Omental fat pad (tissue), 4 donors: ENCODE measurements at places on chromosomes 2 and 18. TPM values are rescaled to one million over a fixed set of nuclear protein-coding genes. Genes with fewer than 3 reads are reported as not detected.

DNA sequence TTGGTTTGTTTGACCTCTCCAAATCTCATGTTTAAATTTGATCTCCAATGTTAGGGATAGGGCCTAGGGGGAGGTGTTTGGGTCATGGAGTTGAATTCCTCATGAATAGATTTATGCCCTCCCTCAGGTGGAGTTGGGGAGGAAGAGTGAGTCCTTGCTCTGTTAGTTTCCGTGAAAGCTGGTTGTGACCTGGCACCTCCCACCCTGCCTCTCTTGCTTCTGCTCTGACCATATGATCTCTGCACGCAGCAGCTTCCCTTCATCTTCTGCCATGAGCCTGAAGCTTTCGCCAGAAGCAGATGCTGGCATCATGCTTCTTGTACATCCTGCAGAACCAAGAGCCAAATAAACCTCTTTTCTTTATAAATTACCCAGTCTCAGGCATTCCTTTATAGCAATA lies 231.6 kb upstream of the ERBB4 start:
- DNase-seq, result no peak

DNA sequence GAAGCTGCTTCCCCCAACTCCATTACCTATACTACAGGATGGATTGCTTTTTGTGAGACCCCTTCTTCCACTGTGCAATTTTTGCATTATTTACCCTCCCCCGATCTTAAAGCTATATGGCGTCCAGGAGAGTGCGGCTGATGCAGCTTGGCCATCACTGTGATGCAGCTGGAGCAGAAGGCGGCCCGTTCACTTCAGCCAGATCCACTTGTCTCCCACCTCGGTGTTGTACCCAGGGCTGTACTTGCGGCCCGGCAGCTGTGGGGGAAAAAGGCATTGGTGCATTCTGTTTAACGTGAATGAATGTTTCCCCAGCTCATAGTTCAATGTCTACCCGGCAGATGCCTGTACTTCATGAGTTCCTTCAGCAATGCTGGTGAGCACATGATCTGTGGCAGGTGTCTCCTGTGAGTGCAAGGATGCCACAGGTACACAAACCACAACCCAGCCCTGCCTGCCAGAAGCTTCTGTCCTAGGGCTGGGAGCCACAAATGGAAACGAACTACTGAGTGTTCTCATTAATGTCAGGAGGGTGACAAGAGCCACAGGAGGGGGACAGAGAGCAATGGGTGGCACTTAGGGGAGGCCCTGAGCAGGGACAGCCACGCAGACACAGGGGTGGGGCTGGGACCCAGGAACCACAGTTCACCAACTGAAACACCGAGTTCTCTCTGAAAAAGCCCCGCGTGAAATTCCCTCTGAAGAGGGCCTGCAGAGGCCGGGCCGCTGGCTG lies 64.0 kb downstream of the NDUFA10 start:
- DNase-seq, result no peak

GRCh38 chr18:12543697-12544096 lies 114.2 kb downstream of the SPIRE1 start:
- DNase-seq, result no peak

- DNase-seq, result no peak
Observed at GRCh38 chr2:9440058-9440727, 16.7 kb downstream of the CPSF3 start.

DNA sequence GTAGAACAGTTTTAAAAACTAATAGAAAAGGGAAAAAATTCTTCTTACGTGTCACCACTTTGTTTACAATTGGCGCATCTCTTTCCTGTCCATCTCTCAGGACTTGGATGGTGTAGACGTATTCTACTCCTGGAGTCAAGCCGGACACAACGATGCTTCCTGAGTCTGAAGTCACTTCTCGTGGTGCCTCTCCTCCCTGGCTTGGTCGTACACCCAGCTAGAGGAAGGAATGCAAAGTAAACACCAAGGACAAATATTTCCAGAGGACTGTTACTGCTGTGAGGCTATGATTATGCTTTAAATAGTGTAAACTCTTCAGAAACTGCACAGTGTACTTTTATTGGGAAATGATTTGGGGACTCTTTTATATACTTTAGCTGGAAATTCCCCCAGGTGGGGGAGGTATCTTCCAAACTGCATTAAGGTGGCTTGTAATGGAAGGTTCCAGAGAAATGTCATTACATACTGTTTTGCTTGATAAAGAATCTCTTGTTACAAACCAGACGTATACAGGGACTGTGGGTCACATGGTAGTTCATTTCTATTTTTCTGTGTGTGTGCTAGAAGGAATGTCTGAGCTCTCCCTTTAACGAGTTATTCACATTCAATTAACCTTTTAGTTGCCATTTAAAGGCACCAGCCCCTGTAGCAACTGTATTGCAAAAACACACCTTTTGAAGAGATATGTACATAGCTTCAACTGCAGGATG lies 38.1 kb downstream of the FN1 start:
- no peak for DNase-seq

- DNase-seq, result no peak
Observed at GRCh38 chr2:203739351-203739750, 32.9 kb downstream of the CD28 start.

DNA sequence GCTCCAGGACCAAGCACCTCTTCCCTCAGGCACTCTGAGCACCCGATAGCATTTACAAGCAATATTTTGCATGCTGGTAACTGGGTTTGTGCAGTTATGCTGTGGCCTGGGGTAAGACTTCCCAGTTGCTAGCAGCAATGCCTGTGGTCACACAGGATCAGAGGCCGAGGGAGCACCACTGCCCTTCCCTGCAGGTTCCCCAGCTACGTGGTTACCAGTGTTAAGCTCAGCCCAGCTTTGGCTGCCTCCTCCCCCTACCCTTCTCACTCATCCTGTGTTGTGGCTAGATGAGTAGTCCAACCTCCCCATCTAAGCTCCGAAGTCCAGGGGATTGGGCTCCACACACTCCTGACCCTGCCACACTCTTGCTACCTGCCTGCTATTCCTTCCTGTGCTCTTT lies 141.1 kb downstream of the CELF4 start:
- no peak for DNase-seq

DNA sequence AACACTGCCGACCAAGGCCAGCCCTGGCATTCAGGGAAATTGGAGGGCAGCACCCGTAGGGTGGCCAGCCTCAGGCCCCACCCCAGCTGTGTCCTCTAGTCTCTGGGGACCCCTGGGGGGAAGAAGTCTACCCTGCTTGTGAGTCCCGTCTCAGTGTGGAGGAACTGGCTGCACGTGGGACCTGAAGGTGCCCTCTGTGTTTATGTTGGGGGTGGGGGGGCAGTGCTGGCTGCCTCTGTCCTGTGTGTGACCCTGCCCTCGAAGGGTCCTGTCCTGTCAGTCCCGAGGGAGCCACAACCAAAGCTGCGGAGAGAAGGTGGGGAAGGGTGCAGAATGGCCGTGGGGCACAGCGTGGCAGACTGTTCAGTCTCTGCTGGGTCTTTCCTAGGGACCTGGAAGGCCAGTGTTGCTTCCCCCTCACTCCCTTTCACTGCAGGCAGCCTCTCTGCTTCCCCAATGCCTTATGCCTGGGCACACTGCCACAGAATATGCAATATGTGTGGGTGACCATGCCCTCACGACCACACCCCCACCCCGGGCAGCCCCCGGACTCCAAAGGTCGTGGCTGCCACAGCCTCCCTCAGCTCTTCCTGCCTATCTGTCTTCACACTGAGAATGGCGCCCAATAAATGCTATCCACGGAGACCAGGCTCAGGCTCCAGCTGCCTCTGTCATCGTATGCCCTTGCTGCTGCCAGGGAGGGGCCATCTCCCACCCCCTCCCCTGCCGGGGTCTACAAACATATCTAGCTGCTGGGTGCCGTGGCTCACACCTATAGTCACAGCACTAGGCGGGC lies 33.3 kb upstream of the SLC35F6 start:
- no peak for DNase-seq

GRCh38 chr2:105215586-105216192 lies 25.9 kb upstream of the GPR45 start:
- no peak for DNase-seq

DNA sequence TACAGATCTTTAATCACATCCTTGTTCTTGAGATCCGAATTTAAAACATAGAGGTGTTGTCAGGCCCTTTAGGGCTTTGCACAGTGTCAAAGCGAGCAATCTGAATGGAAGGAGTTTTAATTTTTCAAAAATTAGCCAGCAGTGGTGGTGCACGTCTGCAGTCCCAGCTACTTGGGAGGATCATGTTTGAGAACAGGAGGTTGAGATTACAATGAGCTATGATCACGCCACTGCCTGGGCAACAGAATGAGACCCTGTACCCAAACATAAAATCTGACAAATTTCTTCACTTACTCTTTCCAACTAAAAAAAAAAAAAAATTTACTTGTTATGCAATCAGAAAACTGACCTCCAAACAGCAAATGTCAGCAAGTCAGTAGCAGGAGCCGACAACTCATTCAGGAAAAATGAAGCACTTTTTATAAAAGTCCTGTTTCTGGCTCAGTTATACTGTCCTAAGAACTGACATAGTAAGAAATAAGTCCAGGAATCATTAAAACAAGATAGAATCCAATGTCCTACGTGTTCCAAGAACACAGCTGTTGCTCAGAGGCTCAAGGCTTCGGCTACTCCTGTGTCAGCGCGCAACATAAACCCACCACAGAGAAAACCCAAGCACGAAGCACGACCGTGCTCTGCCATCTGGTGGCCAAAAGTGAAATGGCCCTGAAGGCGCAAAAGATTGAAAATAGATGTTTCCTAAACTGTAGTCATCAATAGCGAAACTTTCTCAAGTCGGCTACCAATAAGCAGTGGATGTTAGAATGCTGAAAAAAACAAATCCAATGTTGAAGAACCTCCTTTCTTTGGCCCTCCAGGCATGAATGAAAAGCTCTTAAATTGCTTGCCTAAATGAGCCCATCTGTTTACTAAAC lies 138.1 kb downstream of the INO80D start:
- peak; percentile 48 for DNase-seq

GRCh38 chr2:10700078-10700803 lies 10.5 kb upstream of the NOL10 start:
- no peak for DNase-seq

GRCh38 chr2:239026711-239027361 lies 179.0 kb downstream of the TWIST2 start:
- DNase-seq, result no peak

FSHR gene
- total RNA-seq, result not detected

BMP10 gene
- not detected for total RNA-seq

TIGD1 gene
- total RNA-seq, result 3.1 TPM

TMX3 gene
- 44.5 TPM for total RNA-seq

NEURL3 gene
- not detected for total RNA-seq

CGREF1 gene
- 6.4 TPM for total RNA-seq
